Dorsolateral prefrontal cortex (tissue), 122 donors: ENCODE measurements at places on chromosomes 1 and 21.

DNA sequence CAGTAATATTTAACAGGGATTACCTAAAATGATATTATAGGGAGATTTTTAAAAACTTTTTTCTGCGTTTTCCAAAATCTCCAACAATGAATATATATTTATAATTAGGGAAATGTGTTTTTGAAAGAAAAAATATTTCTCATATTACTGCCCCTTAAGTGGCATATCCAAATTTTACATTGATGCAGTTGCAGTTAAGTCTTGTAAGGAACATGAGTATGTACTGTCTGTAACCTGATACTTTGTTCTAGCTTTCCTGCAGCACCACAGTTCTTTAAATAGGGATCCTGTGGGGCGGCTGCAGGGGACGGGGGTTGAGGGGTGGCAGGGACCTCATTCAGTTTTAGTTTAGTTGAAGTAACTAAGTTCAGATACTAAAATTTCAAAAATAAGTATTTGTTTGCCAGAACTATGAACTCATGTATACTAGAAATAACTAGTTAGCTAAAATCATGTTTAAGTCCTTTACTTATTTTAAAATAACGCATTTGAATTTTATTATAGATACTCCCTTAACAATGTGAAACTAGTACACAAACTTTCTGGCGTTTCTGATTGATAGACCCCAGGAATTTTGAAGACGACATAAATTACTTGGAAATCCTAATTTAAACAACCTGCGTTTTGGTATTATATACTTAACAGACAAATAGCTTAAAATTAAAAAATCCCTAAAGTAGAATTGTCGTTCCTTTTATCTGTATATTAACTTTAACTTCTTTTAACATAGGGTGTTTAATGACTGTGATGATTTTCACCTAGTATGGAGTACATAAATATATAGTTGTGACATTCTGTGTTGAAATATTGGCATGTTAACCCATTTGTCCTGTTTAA, 639 bp upstream of the DNAJB4 start:
- no peak for DNase-seq

- DNase-seq, result no peak
Measured at GRCh38 chr1:43586136-43586731, 55.6 kb downstream of the PTPRF start.

DNA sequence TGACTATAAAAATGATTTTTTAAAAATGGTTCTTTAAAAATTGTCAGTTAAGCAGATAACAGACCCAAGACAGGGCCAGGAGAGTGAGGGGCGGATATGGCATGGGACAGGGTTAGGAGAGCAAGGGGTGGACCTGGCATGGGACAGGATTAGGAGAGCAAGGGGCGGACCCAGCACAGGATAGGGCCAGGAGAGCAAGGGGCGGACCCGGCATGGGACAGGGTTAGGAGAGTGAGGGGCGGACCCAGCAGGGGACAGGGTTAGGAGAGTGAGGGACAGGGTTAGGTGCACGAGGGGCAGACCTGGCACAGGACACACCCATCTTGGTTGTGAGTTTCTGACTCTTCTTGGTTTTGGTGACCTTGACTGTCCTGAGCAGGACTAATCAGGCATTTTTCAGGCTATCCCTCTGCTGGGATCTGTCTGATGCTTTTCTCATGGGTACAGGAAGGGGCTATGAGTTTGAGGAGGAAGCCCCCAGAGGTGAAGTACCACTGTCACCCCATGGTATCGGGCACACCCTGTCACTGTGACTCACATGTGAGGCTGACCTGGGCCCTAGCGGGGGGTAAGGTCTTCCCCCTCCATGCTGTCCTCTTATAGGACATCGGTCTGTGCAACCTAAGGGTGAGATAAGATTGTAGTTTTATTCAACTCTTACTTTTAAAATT, 159.0 kb upstream of the COL6A1 start:
- no peak for DNase-seq

GRCh38 chr1:106222403-106222802, 834.1 kb upstream of the PRMT6 start:
- no peak for DNase-seq

- DNase-seq, result no peak
Measured at GRCh38 chr1:118978914-118979701, 9.0 kb downstream of the TBX15 start.

DNA sequence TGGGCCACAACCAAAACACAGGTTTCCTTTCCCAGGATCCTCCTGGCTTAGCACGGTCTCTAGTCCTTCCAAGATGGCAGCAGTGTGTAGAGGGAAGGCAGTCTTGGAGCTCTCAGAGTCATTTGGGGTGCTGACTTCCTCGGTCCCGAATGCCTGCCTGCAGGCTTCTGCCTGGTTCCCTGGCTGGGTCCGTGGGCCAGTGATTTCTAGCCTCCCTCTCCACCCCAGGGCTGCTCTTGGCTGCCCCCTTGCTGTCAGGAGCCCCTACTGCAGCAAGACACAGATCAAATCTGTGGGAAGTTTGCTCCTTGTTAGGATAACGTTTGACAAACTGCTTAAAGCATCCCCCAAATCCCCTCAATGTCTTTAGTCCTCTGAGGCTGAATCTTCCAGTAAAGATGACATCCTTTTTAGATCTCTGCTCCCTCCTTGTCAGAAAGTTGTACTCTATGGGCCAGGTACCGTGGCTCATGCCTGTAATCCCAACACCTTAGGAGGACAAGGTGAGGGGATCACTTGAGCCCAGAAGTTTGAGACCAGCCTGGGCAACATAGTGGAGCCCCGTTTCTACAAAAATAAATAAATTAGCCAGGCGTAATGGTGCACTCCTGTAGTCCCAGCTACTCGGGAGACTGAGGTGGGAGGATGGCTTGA, 272.5 kb downstream of the RRAGC start:
- DNase-seq, result no peak

DNA sequence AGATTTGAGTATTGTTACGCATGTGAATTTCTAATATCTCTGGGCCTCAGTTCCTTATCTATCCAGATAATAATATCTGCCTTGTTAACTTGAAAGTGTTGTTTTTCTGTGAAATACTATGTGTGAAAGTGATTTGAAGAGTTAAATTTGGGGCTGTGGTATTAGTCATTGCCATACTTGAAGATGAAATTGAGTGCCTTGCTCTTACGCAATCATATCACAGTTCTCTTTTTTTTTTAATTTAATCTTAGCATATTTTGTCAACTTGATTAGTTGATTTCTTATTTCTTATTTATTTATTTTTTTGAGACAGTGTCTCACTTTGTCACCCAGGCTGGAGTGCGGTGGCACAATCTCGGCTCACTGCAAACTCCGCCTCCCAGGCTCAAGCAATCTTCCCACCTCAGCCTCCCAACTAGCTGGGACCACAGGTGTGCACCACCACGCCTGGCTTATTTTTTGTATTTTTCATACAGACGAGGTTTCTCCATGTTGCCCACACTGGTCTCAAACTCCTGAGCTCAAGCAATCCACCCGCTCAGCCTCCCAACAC, 31.0 kb downstream of the AGO4 start:
- no peak for DNase-seq

GRCh38 chr1:233609926-233610325, 4.0 kb upstream of the KCNK1 start:
- no peak for DNase-seq

- no peak for DNase-seq
Measured at GRCh38 chr1:155022136-155022926, 11.2 kb downstream of the DCST2 start.

- DNase-seq, result no peak
Measured at GRCh38 chr1:228647523-228648444, 87.5 kb upstream of the RHOU start.

DNA sequence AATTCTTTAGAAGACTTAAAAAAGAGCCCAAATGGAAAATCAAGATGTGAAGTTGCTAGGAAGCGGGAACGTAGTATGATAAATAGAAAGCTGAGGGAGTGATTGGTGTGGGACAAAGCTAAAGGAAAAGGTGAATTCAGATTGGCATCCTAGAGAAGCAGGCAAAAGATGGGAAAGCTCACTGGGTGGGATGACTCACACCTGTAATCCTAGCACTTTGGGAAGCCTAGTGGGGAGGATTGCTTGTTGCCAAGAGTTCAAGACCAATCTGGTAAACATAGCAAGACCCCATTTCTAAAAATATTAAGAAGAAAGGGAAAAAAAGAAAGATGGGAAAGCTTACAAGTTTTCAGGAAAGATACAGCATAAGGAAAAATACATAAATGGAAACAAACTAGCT, 1.8 kb downstream of the MRPS21 start:
- DNase-seq, result no peak

GRCh38 chr1:218273762-218274479, 11.2 kb upstream of the RRP15 start:
- DNase-seq, result no peak

DNA sequence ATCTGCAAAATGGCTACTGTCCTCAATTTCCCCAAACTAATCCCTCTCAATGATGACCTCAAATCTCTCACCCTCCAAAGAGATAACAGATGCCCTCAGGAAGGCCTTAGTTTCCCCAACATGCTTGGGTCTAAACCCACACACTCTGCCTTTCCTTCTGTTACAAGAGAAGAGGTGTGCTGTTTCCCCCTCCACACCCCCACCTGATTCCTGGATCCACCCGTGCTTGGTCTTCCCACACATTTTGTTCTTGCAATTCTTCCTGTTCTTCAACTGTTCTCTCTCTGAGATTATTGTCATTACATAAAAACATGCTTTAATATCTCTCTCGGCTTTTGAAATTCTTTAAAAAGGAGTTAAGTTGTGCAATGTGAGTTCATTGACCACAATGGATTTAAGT, 5.7 kb upstream of the CBR3 start:
- DNase-seq, result no peak

- DNase-seq, result peak; percentile 42
Measured at GRCh38 chr1:173478094-173478674, 1.0 kb downstream of the PRDX6 start.

DNA sequence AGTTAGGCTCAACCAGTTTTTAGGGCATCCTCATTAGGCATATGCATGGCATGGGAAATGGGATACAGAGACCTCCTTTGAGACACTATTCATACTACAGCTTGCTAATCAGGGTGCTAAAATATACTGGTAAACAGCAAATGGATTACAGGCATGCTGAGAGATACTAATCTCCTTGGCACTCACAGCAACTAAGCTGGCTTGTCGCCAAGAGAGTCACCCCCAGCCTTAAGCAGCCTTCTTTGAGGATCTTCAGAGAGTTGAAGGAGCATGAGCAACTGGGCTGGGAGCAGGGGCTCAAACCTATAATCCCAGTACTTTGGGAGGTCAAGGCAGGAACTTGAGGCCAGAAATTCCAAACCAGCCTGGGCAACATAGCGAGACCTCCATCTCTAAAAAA, 120.1 kb upstream of the NR5A2 start:
- DNase-seq, result no peak

DNA sequence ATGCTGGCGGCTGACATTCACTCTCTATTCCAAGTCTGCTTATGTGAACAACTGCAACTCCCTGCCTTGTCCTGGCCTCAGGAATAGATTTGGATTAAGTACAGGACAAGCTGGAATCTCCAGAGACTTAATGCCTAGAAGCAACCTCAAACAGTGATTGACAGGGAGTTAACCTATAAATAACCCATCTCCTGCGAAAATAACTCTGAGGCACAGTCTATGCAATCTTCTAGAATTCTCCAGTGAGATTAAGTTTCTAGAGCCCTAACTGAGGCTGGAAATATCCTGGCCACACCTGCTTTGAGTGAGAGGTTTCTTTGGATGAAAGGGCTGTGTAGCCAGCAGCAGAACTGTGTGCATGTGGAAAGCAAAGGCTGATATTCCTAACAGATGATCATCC, 25.3 kb upstream of the ATP1A1 start:
- DNase-seq, result no peak

DNA sequence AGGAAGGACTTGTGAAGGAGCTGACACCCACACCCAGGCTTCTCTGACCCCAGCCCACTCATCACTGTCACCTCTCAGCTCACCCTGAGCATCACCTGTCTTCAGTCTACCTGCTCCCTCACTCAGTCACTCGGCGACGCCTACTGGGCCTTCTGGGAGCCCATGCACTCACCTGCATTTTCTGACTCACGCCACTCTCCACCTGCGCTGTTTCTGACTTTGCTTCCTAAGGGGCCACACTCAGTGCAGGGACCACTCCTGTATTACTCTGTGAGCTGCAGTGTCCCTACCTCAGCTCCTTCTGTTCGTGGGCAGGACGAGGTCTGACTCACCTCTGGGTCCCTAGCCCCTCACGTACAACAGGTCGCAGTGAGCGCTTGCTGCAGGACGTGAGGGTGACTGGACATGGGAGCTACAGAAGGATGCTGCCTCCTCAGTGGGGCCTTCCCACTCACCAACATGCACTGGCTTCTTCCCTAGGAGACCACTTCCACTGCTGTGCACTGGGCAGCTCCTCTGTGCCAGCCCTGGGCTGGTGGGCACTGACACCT, 102.3 kb downstream of the GLIS1 start:
- DNase-seq, result peak; percentile 20

- no peak for DNase-seq
Measured at GRCh38 chr1:183604038-183604808, 14.0 kb upstream of the NCF2 start.

GRCh38 chr1:182032251-182032650, 29.3 kb downstream of the ZNF648 start:
- DNase-seq, result no peak

- no peak for DNase-seq
Measured at GRCh38 chr1:30741239-30741894, 16.2 kb downstream of the LAPTM5 start.

DNA sequence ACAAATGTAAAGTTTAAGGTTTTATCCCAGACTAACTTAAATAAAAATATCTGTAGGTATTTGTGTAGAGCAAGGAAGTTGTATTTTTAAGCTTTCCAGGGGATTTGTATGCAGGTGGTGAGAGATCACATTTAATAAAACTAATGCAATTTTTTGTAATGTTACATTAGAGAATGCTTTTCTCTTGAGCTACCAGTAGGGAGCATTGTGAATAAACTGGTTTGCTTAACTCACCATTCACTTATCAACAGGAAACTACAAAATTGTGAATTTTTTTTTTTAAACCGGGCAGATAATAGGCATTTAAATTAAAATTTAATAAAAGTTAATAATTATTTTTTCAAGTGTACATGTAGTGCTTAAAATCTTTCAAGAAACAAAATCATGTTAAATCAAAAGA, 78.6 kb downstream of the IVNS1ABP start:
- no peak for DNase-seq

GRCh38 chr1:205582471-205583291, 49.1 kb downstream of the ELK4 start:
- no peak for DNase-seq

GRCh38 chr1:21115098-21115760, 61.5 kb downstream of the EIF4G3 start:
- no peak for DNase-seq
